Activated T-helper 1 cell treated with anti-CD3 and anti-CD28 coated beads, Interleukin-12 subunit alpha, Interleukin-12 subunit beta, Interleukin-2, Interleukin-4 antibody, amounts not matched to agents 30 ng/mL and 10 ng/mL and 1 ng/mL, durations not matched to agents 14 hours and 24 hours and 36 hours (primary cell): ENCODE measurements at places on chromosomes 4 and X. TPM values are rescaled to one million over a fixed set of nuclear protein-coding genes. Genes with fewer than 3 reads are reported as not detected.

GRCh38 chrX:39541881-39542280 is 555.9 kb downstream of the BCOR start:
- no peaks in the 10 kb centered on the region for H3K4me1 ChIP-seq
- H3K4me3 ChIP-seq: no peak overlapping the region
- H3K27me3 ChIP-seq: no peaks in the 10 kb centered on the region
- no peak overlapping the region for H3K27ac ChIP-seq
- no peak for DNase-seq

DNA sequence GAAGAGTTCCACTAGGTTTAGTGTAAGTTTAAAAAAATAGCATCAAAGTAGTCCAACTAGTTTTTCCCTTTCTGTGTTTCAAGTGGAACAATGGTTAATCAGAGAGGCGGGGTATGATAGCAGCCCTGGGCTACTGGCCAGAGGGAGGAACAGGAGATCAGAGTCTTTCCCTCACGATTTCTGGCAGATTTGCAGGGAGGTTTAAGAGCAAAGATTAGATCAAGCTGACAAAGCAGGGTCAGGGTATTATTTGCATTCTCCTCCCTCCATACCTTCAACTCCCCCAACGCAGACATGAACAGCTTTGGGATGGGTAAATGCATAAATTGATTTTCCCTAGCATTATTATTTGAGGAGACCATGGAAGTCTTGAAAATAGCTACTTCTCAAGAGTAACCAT is 277.6 kb upstream of the DIAPH2 start:
- H3K27me3 ChIP-seq: no peaks in the 10 kb centered on the region
- no peaks in the 10 kb centered on the region for H3K36me3 ChIP-seq
- DNase-seq: no peak
- no peak overlapping the region for H3K27ac ChIP-seq

DNA sequence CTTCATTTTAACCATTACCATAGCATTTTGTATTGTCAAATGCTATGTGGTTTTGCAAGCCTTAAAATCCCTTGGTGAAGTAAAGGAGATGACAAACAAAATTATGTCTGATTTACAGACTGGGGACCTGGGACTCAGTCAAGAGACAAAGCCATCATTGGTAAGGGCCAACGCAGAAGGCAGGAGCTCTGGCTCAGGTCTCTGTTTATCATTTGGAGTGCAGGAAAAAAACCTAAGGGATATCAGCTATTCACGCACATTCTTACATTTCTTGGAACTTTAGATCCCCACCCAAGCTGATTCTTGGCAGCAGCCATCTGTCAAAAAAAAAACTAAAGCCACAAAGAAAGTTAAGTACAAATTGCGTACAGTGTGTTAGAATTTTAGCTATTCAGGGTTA is 731.9 kb downstream of the STPG2 start:
- H3K36me3 ChIP-seq: no peaks in the 10 kb centered on the region
- no peaks in the 10 kb centered on the region for H3K4me1 ChIP-seq
- H3K4me3 ChIP-seq: no peak overlapping the region
- no peaks in the 10 kb centered on the region for H3K27me3 ChIP-seq
- no peak for DNase-seq

Gene CENPVL2
- not detected in 2 replicates for total RNA-seq

Gene ADH1C
- not detected in 2 replicates for total RNA-seq

DNA sequence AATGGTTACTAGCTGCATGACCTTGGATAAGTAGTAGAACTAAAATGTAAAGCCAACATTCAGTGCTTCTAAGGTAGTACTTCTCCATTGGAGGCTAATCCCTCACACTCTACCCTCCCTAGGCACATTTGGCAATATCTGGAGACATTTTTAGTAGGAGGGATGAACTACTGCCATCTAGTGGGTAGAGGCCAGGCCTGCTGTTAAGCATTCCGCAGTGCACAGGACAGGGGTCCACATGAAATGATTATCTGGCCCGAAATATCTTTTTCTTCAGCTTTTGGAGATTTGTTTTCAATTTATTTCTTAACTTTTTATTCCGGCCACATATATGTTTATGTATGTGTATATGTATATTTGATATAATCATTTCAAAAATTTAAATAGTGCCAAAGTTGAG is 36.0 kb upstream of the SPANXC start:
- no peaks in the 10 kb centered on the region for H3K36me3 ChIP-seq
- no peak for DNase-seq
- H3K27me3 ChIP-seq: no peaks in the 10 kb centered on the region
- H3K4me3 ChIP-seq: no peak overlapping the region
- H3K4me1 ChIP-seq: no peaks in the 10 kb centered on the region

- DNase-seq: no peak
- H3K4me1 ChIP-seq: no peaks in the 10 kb centered on the region
- no peak overlapping the region for H3K4me3 ChIP-seq
- no peaks in the 10 kb centered on the region for H3K27me3 ChIP-seq
- H3K36me3 ChIP-seq: no peaks in the 10 kb centered on the region
Observed at GRCh38 chr4:111016416-111016815, 393.5 kb upstream of the PITX2 start.

DNA sequence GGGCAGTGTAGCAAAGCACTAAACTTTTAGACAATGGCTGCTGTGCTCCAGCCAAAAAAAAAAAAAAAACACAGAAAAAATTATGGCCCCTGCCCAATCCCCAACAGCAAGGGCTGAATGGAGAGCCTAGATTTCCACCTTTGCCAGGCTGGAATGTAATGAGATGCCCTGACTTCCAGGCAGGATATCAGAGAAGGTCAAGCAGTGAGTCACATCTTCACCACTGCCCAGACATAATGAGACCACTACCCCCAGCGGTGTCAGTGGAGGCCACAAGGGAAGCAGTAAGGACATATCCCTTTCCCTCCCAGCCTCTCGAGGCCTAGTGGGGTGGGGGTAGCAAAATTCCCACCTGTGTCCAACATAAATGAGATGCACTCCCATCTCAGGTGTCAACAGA is 216.3 kb upstream of the LEF1 start:
- DNase-seq: no peak
- H3K27ac ChIP-seq: no peak overlapping the region
- no peaks in the 10 kb centered on the region for H3K4me1 ChIP-seq
- no peak overlapping the region for H3K4me3 ChIP-seq

- H3K36me3 ChIP-seq: peaks cover 7% of the 10 kb centered on the region
- peak; percentile 27 for DNase-seq
- peaks cover 33% of the 10 kb centered on the region for H3K4me1 ChIP-seq
- no peak within 1 kb of the TSS for H3K27ac ChIP-seq
Observed at GRCh38 chr4:89836897-89837384, at the start of gene SNCA. Gene SNCA (minus strand): TSS chr4:89837161. CDS start chr4:89835667, 1,494 bp downstream.

Gene GPM6B
- total RNA-seq: not detected in 2 replicates

- H3K4me1 ChIP-seq: peaks cover 27% of the 10 kb centered on the region
- peak within 1 kb of the TSS; percentile 85 for H3K4me3 ChIP-seq
Observed at GRCh38 chrX:1336331-1336943, at the start of gene IL3RA. Gene IL3RA (plus strand): TSS chrX:1336785. CDS start chrX:1341766, 4,981 bp downstream.

Gene VCX3A
- not detected in 2 replicates for total RNA-seq

- H3K27me3 ChIP-seq: no peaks in the 10 kb centered on the region
- H3K36me3 ChIP-seq: no peaks in the 10 kb centered on the region
Observed at GRCh38 chrX:80388206-80388605, 32.0 kb upstream of the TENT5D start.

DNA sequence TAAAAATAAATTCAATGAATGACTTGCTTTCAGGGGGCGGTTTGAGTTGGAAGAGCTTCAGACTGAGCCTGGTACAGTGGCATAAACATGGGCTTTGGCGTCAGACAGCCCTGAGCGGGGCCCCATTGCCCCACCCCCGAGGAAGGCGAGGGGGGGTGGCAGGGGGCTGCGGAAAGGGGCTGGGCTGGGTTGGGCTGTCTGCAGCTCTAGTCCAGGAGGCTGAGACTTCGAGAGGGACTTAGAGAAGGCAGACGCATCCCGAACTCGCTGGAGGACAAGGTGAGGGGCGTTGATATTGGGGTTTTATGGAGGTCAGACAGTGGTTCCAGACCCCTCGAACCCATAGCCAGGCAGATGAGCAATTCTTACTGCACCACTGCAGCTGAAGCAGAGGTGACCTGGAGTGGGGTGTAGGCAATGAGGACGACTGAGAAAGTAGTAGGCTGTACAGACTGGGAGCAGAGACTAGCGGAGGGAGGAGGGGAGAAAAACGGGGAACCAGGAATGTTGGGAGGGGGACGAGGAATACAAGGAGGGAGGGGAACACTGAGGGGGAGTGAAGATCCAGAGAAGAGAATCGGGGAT is at the start of gene MAGED2:
Gene MAGED2, plus strand, starts transcription at position 222 of the 585 bp plus-strand sequence. CDS start 1,587 bp downstream, outside the sequence.
- DNase-seq: no peak
- H3K27me3 ChIP-seq: peaks cover 10% of the 10 kb centered on the region
- peaks cover 9% of the 10 kb centered on the region for H3K36me3 ChIP-seq
- peak within 1 kb of the TSS; percentile 89 for H3K4me3 ChIP-seq
- H3K27ac ChIP-seq: peak within 1 kb of the TSS; percentile 85
- peaks cover 17% of the 10 kb centered on the region for H3K4me1 ChIP-seq

GRCh38 chr4:187258651-187259401 is 535.2 kb upstream of the FAT1 start:
- no peaks in the 10 kb centered on the region for H3K36me3 ChIP-seq
- no peak overlapping the region for H3K27ac ChIP-seq
- DNase-seq: no peak

GRCh38 chrX:40471965-40472648 is 108.7 kb upstream of the ATP6AP2 start:
- H3K4me1 ChIP-seq: peaks cover 32% of the 10 kb centered on the region
- peak overlapping the region; percentile 83 for H3K27ac ChIP-seq
- DNase-seq: peak; percentile 1
- no peaks in the 10 kb centered on the region for H3K36me3 ChIP-seq

GRCh38 chr4:158823461-158823873 is 54.6 kb downstream of the FNIP2 start:
- peaks cover 14% of the 10 kb centered on the region for H3K36me3 ChIP-seq
- H3K4me1 ChIP-seq: peaks cover 78% of the 10 kb centered on the region
- no peak for DNase-seq
- peak overlapping the region; percentile 75 for H3K27ac ChIP-seq

Gene LRCH2
- not detected in 2 replicates for total RNA-seq

DNA sequence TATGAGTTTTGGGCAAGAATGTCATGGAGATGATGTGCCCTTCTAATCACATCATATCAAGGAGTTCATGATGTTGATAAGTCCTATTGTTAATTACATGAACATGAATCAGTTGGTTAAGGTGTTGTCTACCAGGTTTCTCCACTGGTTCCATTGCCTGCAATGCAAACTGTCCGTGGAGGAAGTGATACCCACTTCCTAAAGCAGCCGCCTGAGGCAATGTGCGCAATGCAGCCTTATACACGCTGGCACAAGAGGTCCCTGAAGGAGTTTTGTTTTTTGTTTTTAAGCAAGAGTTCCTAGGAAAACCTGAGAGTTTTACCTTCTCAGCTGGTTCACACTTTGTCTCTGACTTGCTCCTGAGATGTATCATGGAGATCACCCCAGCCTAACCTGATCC is 5.9 kb upstream of the GPKOW start:
- no peaks in the 10 kb centered on the region for H3K4me1 ChIP-seq
- no peaks in the 10 kb centered on the region for H3K36me3 ChIP-seq
- H3K27me3 ChIP-seq: no peaks in the 10 kb centered on the region
- no peak overlapping the region for H3K4me3 ChIP-seq

DNA sequence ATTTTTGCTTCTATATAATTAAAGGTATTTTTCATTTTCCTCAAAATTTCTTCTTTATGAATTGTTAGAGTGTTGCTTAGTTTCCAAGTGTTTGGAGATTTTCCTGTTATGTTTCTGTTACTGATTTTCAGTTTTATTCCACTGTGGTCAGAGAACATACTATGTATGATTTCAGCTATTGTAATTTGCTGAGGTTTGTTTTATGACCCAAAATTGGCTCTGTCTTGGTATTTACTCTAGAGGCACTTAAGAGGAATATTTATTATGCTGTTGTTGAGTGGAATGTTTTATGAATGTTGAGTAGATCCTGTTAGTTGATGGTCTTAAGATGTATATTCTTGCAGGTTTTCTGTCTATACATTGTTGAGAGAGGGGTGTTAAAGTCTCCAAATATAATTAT is 263.5 kb downstream of the PABPC4L start:
- no peak for DNase-seq
- H3K4me1 ChIP-seq: no peaks in the 10 kb centered on the region
- no peak overlapping the region for H3K4me3 ChIP-seq
- no peaks in the 10 kb centered on the region for H3K36me3 ChIP-seq
- no peaks in the 10 kb centered on the region for H3K27me3 ChIP-seq

DNA sequence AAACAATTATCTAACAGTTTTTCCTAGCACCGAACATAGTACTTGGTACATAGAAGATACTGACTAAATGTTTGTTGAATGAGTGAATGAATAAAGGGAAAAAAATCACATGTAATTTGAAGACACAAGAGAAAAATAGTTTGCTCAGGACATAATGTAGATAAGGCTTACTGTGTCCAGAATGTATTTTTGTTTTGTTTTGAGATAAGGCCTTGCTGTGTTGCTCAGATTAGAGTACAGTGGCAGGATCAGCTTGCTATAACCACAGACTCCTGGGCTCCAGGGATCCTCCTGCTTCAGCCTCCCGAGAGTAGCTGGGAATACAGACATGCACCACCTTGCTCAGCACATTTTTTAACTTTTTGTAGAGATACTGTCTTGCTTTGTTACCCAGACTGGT is 6.5 kb downstream of the FAM199X start:
- no peak overlapping the region for H3K4me3 ChIP-seq
- no peaks in the 10 kb centered on the region for H3K27me3 ChIP-seq
- peaks cover 6% of the 10 kb centered on the region for H3K36me3 ChIP-seq
- no peak for DNase-seq
- H3K4me1 ChIP-seq: peaks cover 24% of the 10 kb centered on the region
- no peak overlapping the region for H3K27ac ChIP-seq

GRCh38 chrX:49876750-49877149 is 2.5 kb upstream of the USP27X start:
- H3K4me1 ChIP-seq: peaks cover 15% of the 10 kb centered on the region
- peaks cover 1% of the 10 kb centered on the region for H3K27me3 ChIP-seq
- H3K27ac ChIP-seq: no peak overlapping the region
- H3K4me3 ChIP-seq: peak overlapping the region; percentile 2

Gene CLIC2
- total RNA-seq: 0.20 and 0.62 TPM in 2 replicates

DNA sequence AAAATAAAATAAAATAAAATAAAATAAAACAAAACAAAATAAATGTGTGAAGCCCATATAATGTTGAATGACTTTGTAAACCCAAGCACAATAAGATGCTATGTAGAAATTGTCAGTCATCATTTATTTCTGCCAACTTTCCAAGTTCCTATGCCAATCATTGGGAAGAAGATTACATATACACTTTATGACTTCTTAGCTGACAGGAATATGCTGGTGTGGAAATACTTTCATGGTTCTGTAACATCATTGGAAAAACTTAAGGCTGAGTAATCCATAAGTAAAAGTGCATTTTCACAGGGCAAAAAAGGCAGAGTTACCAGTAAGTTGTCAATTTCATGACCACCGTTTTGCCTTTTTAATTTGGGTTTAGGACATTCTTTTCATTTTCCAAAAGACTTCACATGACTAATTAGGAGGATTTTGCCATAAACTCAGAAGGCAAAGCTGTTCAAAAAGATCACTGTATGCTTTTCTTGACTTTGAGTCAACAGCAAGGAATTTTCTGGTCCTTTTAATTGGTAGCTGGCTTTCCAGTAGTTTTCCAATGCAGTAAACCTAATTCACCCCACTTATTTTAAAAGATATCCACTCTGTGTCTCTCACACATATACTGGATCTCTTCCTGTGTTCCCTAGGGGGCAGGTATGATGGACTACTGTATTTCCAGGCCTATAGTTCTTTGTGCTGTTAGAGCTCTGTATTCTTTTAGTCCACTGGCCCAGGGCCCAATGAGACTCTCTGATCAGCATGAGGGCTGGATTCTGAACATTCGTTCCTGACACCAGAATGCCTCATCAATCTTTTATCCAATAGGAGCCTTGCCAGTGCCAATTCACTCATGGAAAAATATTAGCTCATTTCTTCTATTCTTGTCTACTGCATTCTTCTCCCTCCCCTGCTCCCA is 26.2 kb upstream of the SCRG1 start:
- H3K27ac ChIP-seq: no peak overlapping the region
- H3K4me1 ChIP-seq: peaks cover 42% of the 10 kb centered on the region
- no peak for DNase-seq
- H3K27me3 ChIP-seq: no peaks in the 10 kb centered on the region
- no peak overlapping the region for H3K4me3 ChIP-seq
- H3K36me3 ChIP-seq: no peaks in the 10 kb centered on the region

Gene VEGFC
- not detected in 2 replicates for total RNA-seq
